NCI-H1417 (cell line): ENCODE measurements at places on chromosomes 12 and 14.

DNA sequence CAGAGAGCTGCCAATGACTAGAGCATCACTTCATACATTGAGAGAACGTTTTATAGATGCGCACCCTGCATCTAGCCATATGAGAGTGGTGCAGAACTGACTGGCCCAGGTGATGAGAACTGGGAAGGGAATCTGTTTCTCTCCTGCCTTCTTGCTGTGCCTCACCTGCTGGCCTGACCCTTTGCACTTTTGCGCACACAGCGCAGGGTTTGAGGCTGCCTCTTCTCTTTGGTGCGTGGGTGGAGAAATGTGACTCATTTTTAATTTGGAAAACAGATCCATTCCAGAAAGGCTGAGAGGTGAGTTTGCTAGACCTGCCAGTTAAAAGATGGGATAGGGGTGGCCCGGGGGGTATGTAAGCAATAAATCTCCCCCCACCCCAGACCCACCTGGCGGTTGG, 453 bp upstream of the ESRRB start:
- no peak for DNase-seq

DNA sequence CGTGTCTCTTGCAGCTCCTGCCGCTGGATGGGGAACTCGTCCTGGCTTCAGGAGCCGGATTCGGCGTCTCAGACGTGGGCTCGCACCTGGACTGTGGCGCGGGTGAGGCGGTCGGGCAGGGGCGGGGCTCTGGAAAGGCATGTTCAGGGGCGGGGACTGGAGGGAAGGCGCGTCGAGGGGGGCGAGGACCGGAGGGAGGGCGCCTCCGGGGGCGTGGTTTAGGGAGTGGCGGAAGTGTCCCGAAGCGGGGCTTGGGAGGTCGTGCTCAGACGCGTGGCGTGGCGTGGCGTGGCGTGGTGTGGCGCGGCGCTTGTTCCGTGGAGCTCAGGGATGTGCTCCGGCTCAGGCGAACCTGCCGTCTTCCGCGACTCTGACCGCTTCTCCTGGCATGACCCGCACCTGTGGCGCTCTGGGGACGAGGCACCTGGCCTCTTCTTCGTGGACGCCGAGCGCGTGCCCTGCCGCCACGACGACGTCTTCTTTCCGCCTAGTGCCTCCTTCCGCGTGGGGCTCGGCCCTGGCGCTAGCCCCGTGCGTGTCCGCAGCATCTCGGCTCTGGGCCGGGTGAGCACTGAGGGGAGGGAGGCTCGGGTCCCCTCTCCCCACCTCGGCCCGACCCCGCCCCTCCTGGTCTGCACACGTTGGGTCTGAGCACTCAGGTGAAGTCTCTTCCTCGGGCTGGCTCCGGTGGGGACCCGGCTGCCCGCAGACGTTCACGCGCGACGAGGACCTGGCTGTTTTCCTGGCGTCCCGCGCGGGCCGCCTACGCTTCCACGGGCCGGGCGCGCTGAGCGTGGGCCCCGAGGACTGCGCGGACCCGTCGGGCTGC, 6.2 kb downstream of the AMN start:
- peak; percentile 85 for DNase-seq

DNA sequence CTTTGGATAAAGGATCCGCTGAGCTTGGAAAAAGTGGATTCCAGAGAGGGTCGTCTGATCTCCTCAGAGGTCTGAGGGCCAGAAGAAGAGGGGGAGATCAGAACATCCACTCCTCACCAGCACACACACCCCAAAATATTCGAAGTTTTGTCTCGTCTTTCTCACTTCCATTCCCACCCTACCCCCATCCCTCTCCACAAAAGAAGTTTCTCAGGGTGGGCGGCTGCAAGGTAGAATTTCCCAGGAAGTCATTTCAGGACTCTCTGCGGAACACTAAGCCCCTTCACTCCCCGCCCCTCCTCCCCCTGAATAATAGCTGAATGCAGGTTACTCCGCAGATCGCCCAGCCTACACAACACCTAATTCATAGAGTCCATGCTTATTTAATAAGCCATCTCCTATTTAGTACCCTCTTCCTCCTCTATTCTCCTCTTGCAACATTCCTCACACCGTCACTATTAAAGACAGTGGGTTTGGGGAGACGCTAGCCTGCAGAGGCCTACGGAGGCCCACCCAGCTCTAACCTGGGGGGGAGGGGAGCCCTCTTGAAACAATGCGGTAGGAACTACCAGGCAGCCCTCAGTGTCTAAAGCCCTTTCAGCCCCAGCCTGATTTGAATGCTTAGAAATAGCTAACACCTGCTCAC, 649 bp upstream of the SALL2 start:
- DNase-seq, result peak; percentile 88

GRCh38 chr14:102826161-102826560, 48.9 kb downstream of the TRAF3 start:
- no peak for DNase-seq

GRCh38 chr12:100668945-100669536, 95.6 kb downstream of the GAS2L3 start:
- peak; percentile 91 for DNase-seq

GRCh38 chr14:95146079-95146771, 11.1 kb downstream of the DICER1 start:
- no peak for DNase-seq

DNA sequence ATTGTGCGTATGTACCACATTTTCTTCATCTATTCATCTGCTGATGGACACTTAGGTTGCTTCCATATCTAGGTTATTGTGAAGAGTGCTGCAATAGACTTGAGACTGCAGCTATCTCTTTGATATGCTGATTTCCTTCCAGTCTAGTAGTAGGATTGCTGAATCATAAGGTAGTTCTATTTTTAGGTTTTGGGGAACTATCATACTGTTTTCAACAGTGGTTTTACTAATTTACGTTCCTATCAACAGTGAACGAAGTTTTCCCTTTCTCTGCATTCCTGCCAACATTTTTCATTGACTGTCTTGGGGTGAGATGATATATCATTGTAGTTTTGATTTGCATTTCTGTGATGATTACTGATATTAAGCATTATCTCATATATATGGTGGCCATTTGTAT, 482.2 kb downstream of the SLC16A7 start:
- no peak for DNase-seq

- no peak for DNase-seq
These were observed 63.2 kb downstream of the FBXO33 start for GRCh38 chr14:39369029-39369428.

DNA sequence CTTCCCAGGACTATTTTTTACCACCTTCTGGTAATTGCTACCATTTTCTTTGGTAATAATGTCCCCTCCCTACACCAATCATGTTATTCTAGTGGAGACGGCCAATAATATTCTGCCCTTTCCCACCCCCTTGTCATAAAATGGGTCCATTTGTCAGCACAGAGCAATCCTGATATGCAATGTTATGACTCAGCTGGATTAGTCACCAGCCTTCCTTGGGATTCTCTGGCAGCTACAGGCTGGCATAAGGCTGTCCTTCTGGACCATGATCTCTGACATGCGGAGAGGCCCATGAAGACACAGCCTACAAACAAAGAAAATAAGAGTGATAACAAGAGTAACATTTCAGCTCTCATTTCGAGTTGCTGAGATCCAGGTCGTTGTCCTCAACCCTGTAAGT, 222.0 kb upstream of the CPNE8 start:
- DNase-seq, result no peak

DNA sequence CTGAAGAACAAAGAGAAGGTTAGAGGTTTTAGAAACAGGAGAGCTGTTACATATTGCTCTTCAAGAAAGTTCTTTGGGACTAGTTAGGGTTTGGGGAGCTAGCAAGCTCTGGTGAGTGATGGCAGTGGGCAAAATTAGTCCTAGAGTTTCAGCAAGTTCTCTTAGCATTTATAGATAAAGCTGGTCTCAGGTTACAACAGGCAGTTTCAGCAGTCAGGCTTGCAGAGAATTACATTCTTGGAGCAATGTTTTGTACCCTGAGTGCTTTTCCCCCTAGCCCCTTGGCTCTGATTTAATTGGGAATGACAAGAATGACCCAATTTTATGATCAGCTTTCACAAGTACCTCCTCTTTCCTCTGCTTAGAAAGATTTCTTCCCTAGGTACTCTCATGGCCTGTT, 21.4 kb upstream of the EID3 start:
- DNase-seq, result no peak

- DNase-seq, result no peak
These were observed 214.3 kb downstream of the KIF26A start for GRCh38 chr14:104352493-104353220.

DNA sequence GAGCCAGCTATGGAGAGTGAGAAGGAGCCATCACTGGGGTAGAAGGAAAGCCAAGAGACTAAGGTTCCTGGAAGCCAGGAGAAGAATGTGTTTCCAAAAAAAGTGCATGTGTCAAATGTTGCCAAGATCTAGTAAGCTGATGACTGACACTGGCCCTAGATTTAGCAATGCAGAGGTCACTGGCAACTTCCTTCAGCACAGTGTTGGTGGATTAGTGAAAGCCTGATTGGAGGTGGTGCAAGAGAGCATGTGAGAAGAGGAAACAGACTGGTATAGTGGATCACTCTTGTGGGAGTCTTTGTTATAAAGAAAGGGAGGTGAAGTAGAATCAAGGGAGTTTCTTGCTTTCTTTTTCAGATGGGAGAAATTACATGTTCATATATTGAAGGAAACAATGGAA, 34.1 kb upstream of the CHGA start:
- no peak for DNase-seq

DNA sequence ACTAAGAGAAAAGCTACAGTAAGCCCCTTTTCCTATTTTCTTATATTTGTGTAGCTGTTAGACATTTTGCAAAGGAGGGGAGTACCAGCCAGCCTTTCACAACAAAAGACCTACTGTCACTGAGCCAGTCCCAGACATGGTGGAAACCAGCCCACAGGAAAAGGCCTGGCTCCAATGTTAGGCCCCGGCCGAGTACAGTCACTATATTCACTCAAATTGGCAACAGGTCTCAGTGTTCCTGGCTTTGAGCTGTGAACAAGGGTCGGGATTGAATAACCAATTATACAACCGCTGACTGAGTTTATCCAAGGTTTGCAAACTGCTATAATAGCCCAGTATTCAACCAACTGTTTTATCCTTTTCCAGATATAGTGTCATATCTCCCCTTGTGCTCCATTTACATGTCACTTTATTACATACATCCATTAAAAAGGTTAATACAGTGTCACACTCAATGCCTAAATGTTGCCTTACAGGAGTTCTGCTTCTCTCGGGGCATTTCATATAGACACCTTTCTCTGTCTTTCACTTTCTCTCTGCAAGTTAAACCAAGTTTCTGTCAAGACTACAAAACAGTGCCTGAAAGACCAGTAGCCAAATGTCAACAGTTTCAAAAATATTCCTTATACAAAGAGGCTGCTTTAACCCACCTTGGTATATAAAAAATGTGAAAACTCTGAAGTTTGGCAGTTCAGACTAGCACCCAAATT, 178.1 kb downstream of the SOX5 start:
- DNase-seq, result no peak

- no peak for DNase-seq
These were observed 33.0 kb downstream of the FOXN3 start for GRCh38 chr14:89384023-89384422.

- DNase-seq, result no peak
These were observed 46.2 kb downstream of the ERH start for GRCh38 chr14:69351911-69352310.

- DNase-seq, result peak; percentile 51
These were observed 1.7 kb upstream of the TNS2 start for GRCh38 chr12:53048033-53048779.

GRCh38 chr12:121626853-121627640, 717 bp downstream of the ORAI1 start:
- DNase-seq, result no peak

- no peak for DNase-seq
These were observed 134.2 kb downstream of the RPS29 start for GRCh38 chr14:49451938-49452337.

GRCh38 chr12:8078398-8078797, 3.7 kb upstream of the NECAP1 start:
- DNase-seq, result no peak

GRCh38 chr12:113135178-113136127, at the start of gene RASAL1:
Gene RASAL1, minus strand, starts transcription at chr12:113135761. Its CDS starts 299 bp downstream, at chr12:113135462.
- peak; percentile 80 for DNase-seq

GRCh38 chr12:34373926-34374325, 351.6 kb downstream of the ALG10 start:
- no peak for DNase-seq

DNA sequence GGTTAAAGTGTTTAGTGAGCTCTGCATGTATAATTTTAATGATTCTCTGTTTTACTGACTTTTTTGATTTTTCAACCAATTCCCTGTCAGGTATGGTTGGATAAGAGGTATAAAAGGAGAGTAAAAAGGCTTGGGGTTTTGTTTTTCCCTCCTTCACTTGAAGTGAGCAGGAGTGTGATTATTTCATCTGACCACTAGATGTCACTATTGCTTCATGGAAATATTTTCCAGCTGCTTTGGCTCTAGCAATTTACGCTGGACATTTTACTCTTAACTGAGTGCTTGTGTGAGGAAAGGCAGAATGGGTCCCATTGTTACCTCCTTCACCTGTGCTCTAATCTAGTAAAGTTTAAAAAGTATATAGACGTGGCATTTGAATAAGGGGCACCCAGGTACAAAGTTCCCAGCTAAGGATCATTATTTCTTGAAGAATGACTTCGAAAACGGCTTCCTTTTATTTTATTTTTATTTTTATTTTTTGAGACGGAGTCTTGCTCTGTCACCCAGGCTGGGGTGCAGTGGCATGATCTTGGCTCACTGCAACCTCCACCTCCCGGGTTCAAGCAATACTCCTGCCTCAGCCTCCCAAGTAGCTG, 66.5 kb downstream of the TBC1D30 start:
- peak; percentile 74 for DNase-seq

- DNase-seq, result no peak
These were observed 77.3 kb downstream of the BCL11B start for GRCh38 chr14:99194736-99195135.

DNA sequence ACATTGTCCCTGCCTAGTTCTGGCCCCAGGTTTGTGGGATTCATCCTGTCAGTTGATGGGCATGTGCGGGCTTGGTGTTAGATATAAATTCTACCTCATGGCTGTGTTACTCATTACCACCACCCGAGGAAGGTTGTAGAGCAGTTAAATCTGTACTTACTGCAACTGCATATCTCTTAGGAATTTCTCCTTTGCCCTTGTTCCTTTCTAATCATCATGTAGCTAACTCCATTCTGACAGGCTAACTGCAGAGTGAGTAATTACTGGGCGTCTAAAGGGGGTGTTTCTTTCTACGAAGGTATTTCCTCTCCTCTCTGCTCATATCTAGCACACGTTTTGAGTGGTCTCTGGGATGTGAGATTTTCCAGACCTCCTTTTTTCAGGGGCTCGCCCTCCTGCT, 1076.7 kb downstream of the TMTC2 start:
- no peak for DNase-seq
